ENCODE measurements at places on chromosomes 11 and 22.

DNA sequence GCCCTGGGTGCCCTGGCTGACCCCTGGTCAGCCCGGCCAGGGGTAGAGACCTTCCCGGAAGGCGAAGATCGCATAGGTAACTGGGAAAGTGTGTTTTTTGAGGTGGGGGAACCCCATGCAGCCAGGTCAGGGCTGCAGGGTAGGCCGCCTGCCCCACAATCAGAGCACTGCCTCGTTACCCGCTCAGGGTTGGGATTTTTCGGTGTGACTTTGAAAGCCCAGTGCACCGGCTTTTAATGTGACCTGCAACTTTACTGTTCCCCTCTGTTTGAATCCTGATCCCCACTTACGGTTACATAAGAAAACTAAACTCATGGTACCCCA lies 239.2 kb upstream of the PLET1 start:
- no peak for DNase-seq

DNA sequence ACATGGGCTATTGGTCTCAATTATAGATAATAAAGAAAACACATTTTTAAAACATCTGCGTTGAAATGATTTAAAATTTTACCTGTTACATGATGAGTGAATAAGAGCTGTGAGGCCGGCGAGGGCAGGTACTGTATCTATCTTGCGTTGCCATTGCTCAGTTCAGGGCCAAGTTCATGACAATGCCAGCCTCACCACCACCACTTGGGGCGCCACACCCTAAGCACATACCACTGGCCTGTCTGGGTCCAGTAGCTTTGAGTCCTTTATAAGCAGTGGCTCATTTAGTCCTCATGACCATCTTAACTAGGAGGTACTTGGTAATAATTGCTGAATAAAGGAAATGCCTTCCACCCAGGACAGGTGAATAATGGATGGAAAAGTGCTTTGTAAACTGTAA lies 14.5 kb upstream of the MB start:
- no peak for DNase-seq

GRCh38 chr11:133934599-133935550 lies 21.9 kb downstream of the IGSF9B start:
- DNase-seq: no peak

GRCh38 chr11:131598305-131598704 lies 227.9 kb downstream of the NTM start:
- DNase-seq: no peak

DNA sequence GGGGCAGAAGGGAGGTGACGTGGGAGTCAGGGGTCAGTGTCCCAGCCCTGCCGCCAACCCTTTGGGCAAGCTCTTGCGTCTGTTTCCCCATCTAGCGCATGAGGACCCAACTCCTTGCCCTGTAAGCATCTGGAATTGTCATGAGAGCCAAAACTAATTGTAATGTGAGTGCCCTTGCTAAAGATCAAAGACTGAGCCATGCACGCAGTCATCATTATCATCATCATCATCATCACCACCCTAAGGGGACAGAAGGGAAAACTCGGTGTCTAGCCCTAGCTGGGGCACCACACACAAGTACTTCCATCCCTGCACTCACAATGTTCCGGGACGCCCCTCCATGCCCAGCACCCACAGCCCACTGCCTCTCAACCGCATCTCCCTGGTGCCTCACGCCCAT lies 2.5 kb downstream of the LIF start:
- DNase-seq: no peak

GRCh38 chr11:118012083-118012669 lies 26.0 kb downstream of the IL10RA start:
- no peak for DNase-seq

DNA sequence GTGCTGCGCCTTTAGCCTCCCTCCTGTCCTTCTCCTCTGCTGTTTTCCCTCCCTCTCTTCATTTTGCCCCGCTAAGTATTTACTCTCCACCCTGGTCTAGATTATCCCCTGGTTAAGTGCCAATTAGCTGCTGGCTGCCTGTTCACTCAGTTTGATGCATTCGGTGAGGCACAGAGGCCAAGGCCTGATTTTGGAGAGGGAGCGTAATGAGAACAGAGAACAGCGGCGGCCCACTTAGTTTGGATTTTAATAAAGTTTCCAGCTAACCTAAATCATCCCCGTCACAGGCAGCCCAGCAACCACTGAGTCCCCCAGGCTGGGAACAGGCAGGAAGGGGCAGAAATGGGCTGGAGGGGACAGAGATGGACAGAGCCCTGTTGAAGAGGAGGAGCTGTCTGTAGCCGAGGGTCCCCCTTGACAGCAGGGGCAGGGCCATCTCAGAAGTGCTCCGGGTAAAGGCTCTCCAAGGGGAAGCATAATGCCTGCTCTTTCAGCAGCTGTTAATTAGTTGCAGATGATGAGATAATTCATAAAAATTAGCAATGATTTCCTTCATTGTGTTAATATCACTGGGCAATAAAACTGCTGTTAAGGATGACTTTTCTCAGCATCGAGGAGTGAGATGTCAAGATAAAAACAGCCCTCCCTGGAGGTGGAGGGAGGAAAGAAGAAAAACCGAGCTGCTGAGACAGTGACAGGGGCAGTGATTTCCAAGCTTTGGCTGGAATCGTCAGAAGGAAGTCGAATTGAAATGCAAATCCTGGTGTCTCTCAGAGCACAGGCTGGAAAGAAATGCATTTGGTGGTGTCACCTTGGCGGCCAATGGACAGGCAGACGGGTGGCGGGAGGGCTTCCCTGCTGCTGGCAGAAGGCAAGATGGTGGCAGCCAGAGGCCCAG lies 170.1 kb downstream of the GRIK4 start:
- DNase-seq: no peak

GRCh38 chr11:75482931-75483469 lies 42.7 kb downstream of the GDPD5 start:
- DNase-seq: no peak

- no peak for DNase-seq
Measured at GRCh38 chr22:38740754-38741153, 15.0 kb downstream of the SUN2 start.

- no peak for DNase-seq
Measured at GRCh38 chr11:17921659-17922415, 91.0 kb downstream of the SERGEF start.

DNA sequence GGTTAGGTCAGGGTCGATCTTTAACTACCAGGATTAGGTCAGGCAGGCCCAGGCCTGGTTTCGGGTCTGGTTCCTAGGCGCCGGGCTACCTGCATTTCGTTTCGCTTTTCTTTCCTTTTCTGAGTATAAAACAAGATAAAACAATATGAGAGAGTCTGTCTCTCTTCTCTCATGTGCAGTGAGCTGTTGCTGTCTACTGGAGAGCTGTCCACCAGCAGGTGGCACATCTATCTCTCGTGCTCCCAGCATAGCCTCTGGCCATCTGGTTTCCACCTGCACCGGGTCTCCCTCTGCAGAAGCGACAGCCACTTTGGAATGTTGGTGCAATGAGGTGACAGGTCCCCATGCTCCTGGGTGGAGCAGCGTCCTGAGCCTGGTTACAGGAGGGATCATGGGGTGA lies 27.6 kb downstream of the RIBC2 start:
- no peak for DNase-seq

GRCh38 chr11:12483604-12484003 lies 106.2 kb downstream of the PARVA start:
- no peak for DNase-seq

- DNase-seq: no peak
Measured at GRCh38 chr22:29275167-29275566, 7.1 kb downstream of the EWSR1 start.

- DNase-seq: no peak
Measured at GRCh38 chr11:2272946-2273280, 2.5 kb upstream of the ASCL2 start.

GRCh38 chr11:47711816-47712215 lies 3.4 kb downstream of the AGBL2 start:
- DNase-seq: no peak

DNA sequence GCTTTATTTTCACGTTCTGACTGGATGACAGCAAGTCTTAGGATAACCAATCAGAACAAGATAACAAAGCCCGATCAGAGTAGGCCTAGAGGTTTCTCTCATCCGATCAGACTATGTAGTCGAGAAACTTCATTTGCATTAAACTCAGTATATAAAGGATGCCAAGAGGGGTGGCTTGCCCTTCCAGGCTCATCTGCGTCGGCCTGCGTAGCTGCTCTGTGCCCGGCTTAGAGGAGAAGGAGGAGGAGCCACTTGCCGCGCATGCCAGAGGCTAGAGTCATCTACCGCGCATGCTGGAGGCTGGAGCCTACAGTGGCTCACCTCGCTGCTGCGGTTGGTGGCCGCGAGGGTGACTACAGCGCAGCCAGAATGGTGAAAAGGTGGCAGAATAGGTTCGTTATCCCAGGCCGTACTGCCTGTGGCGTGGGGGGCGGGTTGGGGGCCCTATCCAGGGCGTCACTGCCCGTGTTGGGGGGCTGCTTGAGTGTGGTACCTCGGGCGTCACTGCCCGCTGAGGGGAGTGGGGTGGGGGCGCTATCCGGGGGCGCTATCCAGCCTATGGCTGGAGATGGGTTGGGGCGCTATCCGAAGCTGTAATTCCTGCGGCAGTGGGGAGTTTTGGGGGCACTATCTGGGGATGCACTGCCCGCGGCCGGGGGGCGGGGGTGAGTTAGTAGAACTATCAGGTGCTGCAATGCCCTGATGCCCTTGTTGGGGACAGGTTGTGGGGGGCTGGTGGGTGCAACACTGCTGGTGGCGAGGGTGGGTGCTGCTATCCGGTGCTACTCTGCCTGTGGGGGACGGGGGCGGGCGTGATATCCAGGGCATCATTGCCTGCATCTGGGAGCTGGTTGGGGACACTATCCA lies at the start of gene RFPL2:
Gene RFPL2 (minus strand): TSS at position 218 of the 867 bp plus-strand sequence. CDS start 2,622 bp downstream, outside the sequence.
- DNase-seq: no peak

DNA sequence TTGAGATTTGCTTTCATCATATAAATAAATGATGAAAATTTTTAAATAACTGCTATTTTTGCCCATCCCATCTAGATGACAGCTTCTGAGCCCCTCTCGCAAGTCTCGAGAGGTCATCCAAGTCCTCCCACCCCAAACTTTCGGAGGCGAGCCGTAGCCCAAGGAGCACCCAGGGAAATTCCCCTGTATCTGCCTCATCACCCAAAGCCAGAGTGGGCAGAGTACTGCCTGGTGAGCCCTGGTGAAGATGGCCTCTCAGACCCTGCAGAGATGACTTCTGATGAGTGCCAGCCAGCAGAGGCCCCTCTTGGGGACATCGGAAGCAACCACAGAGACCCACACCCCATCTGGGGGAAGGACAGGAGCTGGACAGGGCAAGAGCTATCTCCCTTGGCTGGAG lies 83.9 kb upstream of the PARVA start:
- DNase-seq: no peak

GRCh38 chr22:21642584-21643448 lies 714 bp downstream of the SDF2L1 start:
- DNase-seq: no peak

DNA sequence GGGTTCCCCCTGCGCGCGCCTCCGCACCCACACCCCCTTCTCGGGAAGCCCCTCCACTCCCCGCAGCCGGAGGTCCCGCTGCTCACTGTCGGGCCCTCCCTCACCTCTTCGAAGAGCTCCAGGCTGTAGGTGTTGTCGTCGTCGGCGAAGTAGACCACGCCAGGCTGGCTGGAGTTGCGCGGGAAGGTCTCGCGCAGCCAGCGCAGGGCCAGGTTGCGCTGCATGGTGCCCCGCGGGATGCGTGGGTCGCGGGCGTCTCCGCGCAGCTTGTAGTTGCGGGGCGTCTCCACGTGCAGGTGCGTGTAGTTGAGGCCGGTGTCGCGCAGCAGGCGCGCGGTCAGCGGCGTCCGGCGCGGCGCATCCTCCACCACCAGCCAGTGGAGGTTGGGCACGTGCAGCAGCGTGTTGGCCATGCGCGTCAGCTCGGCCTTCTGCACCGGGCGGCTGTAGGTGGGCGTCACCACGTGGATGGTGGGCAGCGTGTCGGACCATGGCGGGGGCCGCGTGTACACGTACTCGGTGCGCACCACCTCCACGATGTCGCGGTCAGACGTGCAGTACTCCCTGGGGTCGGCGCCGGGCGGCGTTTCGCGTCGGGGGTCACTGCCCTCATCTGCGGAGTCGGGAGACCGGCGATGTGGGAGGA lies 28.3 kb downstream of the B3GAT1 start:
- DNase-seq: no peak

DNA sequence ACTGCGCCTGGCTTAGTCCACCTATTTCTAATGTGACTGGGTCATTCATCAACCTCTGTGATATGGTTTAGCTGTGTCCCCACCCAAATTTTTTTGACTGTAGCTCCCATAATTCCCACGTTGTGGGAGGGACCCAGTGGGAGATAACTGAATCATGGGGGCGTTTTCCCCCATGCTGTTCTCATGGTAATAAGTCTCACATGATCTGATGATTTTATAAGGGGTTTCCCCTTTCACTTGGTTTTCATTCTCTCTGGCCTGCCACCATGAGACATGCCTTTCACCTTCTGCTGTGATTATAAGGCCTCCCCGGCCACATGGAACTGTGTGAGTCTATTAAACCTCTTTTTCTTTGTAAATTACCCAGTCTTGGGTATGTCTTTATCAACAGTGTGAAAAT lies 8.7 kb downstream of the CENATAC start:
- no peak for DNase-seq

DNA sequence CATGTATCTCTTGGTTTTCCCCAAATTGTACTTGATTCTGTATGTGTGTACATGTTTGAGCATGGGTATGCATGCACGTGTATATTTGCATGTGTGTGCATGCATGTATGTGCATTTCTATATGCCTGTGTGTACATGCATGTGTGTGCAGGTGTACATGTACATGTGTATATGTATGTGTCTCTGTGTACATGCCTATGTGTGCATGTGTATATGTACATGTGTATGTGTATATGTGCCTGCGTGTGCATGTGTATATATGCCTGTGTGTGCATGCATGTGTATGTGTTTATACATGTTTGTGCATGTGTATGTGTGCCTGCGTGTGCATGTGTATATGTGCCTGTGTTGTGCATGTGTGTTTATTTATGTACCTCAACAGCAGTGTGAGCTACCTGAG lies 5.3 kb upstream of the NCF4 start:
- DNase-seq: no peak

- DNase-seq: no peak
Measured at GRCh38 chr22:38221908-38222796, 20.4 kb downstream of the MAFF start.

- no peak for DNase-seq
Measured at GRCh38 chr11:31652528-31652927, 143.0 kb downstream of the ELP4 start.

GRCh38 chr11:33635161-33635560 lies 65.5 kb downstream of the C11orf91 start:
- no peak for DNase-seq

DNA sequence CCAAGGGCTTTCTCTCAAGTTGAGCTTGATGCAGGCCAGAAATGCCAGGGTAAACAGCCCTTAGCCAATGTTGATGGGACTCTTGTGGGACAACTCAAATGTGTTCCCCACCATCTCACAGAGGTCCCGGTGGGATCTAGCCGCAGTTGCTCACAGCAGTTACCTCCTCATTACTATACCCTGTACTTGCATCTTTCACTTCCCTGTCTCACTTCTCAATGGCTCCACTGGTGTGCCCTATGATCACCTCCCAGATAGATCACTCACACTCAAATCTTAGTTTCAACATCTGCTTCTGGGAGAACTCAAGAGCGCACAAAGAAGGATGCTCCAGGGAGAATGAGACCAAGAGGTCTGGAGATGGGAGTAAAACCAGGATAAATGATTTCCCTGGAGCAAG lies 47.0 kb downstream of the RCN1 start:
- DNase-seq: no peak

GRCh38 chr11:16013649-16014275 lies 342.6 kb downstream of the SOX6 start:
- no peak for DNase-seq

Measured in stimulated activated CD8-positive, alpha-beta memory T cell treated with anti-CD3 and anti-CD28 coated beads, Interleukin-15, amount 100 ng/mL, for 24 hours (primary cell).